ENCODE measurements at places on chromosomes 16 and 17.

DNA sequence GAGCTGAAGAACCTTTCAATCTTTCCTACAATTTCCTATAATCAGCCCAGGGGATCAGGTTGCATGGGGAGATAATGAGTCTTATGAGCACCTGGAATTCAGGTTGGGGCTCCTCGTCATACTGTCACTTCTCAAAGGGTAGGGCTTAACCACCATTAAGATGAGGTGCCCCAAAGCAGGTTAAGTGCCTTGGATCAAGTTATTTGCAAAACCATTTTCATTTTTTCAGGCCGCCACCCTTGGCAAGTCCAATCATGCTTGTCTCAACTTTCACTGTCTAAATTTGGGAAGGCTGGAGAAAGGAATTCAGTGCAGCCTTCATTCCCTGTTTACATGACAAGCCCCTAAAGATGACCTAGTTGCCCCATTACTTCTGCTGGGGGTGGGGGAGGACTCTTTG is 44.9 kb upstream of the TANGO6 start:
- no peak for DNase-seq

DNA sequence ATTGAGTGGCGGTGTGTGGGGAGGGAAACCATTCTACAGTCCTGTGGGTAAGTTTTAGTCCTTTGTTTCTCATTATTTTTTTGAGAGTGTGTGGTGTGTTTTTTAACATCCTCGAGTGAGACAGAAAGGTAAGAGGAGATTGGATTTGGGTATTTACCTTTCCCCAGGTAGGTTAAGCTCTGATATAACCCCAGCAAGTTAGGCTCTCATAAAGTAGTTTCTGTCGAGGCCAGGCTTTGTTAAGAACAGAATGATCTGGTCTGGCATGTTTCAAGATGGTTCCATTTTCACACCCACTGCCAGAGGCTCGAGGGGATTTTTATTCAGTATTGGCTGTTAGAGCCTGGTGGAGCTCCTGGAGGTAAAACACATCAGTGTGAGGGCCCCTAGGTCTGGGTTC is 62.9 kb downstream of the BCAS3 start:
- no peak for DNase-seq

GRCh38 chr17:77475016-77475976 is 334.5 kb downstream of the SEC14L1 start:
- no peak for DNase-seq

DNA sequence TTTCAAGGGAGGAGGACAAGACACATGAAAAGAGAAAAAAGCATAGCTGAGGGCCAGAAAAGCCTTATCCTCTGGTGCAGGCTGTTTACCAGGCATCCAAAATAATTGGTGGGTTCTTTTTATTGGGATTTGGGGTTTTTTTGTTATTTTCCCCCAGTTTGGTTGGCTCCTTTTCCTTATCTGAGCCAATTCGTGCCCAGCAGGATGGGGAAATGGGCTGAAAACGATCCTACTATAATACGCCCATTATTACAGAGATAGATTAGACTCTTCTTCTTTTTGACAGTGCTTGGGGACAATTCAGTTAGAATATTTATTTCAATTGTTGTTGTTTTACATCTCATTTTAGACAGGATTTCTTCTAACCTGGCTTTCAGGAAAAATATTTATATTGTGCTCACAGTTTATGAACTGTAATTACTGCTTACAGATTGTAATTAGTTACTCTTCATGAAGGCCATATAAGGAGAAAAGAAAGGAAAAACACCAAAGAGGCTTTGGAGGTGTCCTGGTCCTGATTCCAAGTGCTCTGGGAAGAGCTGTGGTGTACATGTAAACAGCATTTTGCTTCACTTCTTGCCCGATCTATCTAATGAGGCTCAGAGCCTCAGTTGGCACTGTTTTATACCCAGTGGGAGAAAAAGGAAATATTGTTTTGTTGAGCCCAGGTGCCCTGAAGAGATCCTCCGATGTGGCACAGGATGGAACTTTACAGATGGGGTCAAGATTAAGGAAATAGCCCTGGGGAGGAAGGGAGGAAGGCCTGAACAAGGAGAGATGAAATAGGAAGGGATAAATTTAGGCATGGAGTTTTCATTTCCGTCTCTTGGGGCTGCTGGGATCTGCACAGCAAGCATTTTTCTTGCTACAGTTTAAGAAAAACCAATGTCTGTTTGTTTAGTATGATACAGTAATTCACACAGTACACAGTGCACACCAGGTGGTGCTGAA is 611 bp upstream of the ANKRD40 start:
- DNase-seq = no peak

- no peak for DNase-seq
Measured at GRCh38 chr17:33968350-33969044, 286.6 kb upstream of the CCL2 start.

DNA sequence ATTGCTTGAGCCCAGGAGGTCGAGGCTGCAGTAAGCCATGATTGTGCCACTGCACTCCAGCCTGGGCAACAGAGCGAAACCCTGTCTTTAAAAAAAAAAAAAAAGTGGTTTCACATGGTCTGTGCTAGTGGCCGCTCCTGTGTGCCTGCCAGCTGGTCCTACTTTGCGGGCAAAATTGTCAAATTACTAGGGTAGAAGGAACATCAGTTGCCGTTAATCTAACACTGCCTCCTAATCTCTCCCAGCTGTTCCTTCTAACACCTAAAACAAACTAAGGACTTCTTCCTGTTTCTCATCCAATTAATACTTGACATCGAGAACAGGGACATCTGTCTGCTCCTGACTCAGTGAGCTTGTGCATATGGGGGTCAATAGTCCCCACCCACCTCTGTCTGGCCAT is 23.9 kb downstream of the TMEM11 start:
- DNase-seq = no peak

DNA sequence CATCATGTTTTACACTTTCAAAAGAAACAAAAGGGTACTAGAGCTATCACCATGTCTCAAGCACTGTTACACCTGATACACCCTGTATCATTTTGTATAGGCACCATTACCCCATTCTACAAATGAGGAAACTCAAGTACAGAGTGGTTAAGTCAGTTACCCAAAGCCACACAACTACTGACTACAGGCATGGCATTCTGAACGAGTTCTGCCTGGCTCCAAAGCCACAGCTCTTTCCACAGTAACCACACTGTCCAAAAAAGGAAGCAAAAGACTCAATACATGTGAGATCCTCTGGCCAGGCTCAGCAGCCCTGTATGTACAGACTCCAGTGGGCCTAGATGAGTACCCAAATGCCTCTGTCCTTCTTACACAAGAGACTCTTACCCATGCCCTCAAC is 4.7 kb downstream of the DYNC1LI2 start:
- DNase-seq = no peak

DNA sequence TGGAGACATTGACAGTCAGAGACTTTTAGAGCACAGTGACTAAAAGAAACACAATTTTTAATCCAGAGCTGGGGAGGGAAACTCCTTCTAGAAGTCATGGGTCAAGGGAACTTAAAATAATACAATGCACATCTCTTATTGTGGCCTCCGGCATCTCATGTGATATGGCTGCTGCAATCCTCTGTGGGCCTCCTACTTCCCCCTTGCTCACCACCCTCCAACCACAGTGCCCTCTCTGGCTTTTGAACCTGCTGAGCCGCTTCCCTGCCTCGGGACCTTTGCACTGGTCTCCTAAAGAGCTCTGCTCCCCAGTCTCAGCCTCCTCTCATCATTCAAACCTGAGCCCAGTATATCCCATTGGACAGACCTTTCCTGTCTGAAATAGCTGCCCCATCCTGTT is 47.6 kb downstream of the HS3ST2 start:
- DNase-seq = no peak

GRCh38 chr16:35391328-35391727 is 1931.9 kb downstream of the TP53TG3F start:
- no peak for DNase-seq

- DNase-seq = no peak
Measured at GRCh38 chr17:6567528-6568183, 11.3 kb upstream of the PITPNM3 start.

GRCh38 chr16:1093284-1094123 is 2.5 kb downstream of the C1QTNF8 start:
- no peak for DNase-seq

DNA sequence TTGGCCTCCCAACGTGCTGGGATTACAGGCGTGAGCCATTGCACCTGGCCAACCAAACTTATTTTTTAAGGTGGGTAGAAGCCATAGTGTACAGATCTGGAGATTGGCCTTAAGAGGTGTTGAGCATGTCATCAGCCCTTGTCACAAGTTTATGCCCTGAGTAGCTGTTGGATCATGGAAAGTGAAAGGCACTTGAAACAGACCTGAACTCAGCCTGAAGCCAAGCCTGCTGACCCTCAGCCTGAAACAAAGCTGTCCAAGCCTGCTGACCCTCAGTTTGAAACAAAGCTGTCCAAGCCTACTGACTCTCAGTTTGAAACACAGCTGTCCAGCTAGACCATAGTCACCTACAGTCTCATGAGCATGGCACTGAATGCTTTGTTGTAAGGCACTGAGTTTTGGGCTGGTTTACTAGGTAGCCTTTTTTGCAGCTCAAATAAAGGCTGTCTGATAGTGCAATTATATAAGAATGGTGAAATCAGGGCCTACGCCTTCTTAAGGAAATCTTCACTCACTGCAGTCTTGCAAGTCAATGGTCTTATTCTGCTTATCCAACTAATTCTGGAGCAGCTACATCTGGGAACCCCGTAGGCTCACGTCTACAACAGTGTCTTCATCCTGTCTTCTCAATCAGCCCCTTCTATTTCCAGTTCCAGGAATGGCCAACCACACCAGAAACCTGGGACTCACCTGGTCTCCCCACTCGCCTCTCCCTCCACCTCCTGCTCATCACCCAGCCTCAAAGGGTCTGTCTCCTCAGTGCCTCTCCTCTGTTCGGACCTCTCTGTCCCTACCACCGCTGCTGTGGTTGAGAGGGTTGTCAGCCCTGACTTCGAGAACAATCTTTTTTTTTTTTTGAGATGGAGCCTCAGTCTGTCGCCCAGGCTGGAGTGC is 2.9 kb upstream of the NPIPB15 start:
- no peak for DNase-seq

DNA sequence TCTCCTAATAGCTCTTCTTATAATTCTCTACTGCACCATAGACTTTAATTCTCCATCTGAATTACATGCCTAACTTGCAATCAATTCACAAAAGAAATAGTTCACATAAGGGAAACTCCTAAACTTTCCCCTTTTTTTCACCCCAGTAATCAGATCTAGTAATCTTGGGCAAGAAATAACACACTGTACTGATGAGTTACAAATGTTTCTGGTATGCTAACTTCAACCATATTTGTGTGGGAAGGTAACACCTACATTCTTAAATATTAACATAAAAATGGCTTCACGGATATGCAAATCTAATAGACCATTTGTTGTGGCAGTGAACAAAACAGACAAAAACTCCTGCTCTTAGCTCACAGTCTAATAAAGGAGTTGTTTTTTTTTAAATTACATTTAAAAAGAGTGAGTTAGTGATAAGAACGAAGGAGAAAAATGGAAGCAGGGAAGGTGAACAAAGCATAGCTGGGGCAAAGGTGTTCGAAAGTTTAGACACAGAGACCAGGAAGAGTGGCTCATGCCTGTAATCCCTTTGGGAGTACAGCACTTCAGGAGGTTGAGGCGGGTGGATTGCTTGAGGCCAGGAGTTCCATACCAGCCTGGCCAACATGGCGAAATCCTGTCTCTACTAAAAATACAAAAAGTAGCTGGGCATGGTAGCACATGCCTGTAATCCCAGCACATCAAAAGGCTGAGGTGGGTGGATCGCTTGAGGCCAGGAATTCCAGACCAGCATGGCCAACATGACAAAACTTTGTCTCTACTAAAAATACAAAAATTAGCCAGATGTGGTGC is 34.8 kb downstream of the CMTM3 start:
- no peak for DNase-seq

GRCh38 chr17:80877729-80878303 is 113.8 kb upstream of the CHMP6 start:
- DNase-seq = no peak

- DNase-seq = no peak
Measured at GRCh38 chr16:63714876-63715275, 1407.0 kb downstream of the CDH11 start.

DNA sequence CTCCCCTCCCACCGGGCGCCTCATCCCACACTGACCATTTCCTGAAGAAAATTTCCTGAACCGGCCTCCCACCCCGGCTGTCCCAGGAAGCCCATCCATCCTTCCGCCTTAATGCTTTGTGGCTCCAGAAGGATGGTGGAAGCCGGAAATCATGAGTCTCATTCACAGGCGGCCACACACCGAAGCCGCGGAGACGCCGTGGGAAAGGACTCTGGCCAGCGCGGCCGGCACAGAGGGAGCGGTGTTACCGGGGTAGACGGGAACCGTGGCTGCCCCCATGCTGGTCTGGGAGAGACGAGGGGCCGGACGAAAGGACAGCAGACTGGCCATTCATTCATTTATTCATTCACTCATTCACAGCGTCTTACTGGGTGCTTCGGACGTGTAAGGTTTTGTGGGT is 326.8 kb downstream of the SEC14L1 start:
- no peak for DNase-seq
